ENCODE measurements at places on chromosomes 5 and 9. TPM values are rescaled to one million over a fixed set of nuclear protein-coding genes. Genes with fewer than 3 reads are reported as not detected.

C5 gene
- 3.9 TPM for total RNA-seq

DNAI1 gene
- not detected for total RNA-seq

EGFLAM gene
- 0.16 TPM for total RNA-seq

PCDHB4 gene
- not detected for total RNA-seq

CD74 gene
- 0.94 TPM for total RNA-seq

DRD1 gene
- not detected for total RNA-seq

SPATA31E1 gene
- not detected for total RNA-seq

Measured in bronchial smooth muscle cell (primary cell).